ENCODE measurements at places on chromosomes 16 and 17.

DNA sequence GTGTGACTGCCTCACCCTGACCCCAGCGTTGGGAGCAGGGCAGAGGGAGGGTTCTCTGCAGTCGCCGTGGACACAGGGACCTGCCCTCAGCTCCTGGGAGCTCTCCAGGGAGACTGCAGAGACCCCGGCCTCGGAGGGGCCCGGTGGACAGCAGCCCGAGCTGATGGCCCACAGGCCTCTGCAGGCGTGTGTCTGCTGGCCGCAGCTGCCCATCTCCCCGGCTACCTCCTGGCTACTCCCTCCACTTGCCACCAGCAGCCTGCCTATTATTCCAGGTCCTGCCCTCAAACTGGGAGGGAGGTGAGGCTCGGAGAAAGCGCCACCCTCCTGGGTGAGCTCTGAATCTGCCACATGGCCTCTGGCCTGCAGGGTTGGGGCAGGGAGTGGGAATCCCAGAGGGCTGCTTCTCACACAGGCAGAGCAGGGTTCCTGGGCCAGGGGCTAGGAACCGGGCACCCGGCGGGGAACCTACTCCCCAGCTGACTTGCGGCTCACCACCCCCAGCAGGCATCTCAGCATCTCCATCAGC, 7.2 kb downstream of the SLC16A5 start:
- no peak for DNase-seq

- DNase-seq = no peak
These were observed 22.8 kb downstream of the NLRC3 start for GRCh38 chr16:3554351-3554928.

DNA sequence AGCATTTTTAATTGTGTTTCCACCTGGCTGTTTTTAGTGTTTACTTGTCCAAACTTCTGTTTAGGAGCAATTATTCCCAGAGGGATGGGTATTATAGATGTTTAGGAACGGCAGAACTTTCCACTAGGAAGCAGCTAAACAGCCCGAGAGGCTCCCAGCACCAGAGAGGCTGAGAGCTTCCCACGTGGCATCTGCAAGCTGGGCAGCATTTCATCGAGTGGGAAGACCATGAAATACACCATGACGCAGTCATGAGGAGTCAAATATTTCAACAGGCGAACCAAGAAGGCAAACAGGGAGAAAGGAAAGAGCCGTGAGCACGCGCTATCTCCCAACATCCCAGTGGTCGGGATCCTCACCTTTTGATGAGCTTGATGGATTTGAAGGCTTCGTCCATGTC, 24.1 kb downstream of the TMEM204 start:
- DNase-seq = no peak

DNA sequence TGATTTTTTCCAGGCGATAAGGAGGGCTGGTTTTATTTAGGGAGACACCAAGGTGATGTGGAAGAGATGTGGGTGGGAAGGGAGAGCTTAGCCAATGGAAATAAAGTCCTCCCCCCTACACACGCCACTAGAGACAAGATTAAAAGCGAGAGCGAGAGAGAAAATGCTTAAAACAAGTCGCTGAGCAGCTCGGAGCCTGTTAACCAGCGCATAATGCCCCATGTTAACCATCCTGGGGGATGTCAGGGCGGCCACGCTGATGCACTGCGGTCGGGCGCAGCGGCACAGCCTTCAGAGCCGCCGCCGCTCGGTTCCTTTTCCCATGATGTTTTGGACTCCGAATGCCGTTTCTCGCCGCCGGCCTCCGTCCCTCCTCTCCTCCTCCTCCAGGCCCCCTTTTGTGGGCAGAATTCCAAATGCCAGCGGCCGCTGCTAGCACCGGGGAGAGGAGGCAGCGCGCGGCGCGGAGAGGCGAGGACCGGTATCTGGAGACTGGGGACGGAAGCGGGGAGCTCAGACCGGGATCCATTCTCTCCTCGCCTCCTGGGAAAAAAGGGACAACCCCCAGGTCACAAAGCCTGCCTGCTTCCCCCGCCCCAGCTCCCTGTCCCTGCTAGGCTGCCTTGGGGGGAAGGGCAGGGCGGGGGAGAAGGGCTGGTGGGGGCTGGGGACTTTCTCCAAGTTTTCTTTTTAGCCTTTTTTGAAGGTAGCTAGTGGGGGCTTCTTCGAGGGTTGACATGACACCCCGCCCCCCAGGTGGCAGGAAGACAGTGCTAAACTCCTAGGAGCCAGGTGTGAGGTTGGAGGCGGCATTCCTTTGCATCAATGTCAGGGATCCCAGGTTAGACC, 98.1 kb upstream of the CCL2 start:
- no peak for DNase-seq

DNA sequence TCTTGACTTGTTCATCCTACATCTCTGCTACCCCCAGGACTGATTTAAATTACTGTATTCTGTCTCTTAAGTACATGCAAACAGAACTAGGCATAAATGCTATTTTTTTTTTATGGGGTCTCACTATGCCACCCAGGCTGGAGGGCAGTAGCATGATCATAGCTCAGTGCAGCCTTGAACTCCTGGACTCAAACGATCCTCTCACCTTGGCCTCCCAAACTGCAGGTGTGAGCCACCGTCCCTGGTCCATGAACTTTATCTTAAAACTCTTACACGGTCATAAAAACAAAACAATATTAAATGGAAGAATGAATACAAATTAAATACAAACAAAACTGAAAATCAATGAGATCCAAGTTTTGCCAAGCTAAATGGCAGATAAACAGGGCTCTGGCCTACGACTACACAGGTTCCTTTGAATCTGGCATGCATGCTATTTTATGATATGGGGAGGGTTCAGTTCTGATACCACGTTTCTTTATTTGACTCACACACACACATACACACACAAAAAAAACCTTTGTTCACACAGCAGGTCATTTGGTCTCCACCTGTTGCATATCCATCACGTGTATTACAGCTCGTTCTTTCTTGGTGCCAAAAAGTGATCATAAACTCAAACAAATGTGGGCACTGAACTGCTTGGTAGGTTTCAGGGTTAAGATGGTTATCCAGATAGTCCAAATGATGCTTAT, 1.1 kb upstream of the PKD1L3 start:
- no peak for DNase-seq

DNA sequence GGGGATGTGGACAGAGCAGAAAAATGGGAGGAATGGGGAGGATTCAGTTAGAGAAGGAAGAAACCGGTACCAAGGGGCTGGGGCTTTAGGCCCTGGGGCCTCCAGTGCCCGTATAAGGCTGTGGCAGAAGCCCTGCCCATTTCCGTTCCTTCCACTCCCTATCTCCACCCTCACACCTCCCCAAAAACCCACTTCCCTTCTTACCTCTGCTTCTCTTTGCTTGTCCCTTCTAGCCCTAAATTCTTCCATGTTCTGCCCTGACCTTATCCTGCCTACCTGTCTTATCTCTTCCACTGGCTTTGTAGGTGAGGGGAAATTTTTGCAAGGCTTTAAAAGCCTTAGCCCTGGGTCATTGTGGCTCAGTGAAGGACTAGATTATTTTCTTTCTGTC, 4.1 kb downstream of the RNF167 start:
- no peak for DNase-seq

GRCh38 chr17:78724544-78724943, 57.5 kb downstream of the CYTH1 start:
- DNase-seq = peak; percentile 47

GRCh38 chr16:11759163-11759834, 16.6 kb upstream of the TXNDC11 start:
- no peak for DNase-seq

GRCh38 chr17:19410875-19411620, at the start of gene RNF112:
RNF112 (plus strand) TSS chr17:19411232; CDS start chr17:19411409, 177 bp downstream.
- DNase-seq = peak; percentile 48

GRCh38 chr17:40556884-40557414, 8.3 kb downstream of the CCR7 start:
- DNase-seq = no peak

- DNase-seq = no peak
These were observed 15.6 kb upstream of the SLC38A8 start for GRCh38 chr16:84058211-84058610.

GRCh38 chr16:12340151-12340733, 363.7 kb downstream of the SNX29 start:
- DNase-seq = no peak

DNA sequence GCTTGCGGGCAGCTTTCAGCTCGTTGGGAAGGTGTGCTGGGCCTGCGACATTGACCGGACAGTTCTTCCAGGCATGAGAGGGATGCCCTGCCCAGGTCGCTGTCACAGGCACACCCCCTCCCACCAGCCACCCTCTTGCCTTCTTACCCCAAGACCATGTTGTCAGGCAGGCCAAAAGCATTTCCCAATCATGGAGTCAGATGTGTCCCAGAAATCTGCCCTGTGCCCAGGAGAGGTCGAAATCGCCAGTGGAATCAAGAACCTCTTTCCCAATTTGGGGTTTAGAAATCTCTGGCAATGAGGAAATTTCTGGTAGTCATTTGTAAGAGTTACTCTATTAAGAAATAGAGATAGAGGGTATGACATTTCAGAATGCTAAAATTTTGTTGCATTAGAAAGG, 177.1 kb downstream of the RAB11FIP4 start:
- DNase-seq = no peak

- DNase-seq = no peak
These were observed 14.7 kb upstream of the PLLP start for GRCh38 chr16:57299009-57299718.

DNA sequence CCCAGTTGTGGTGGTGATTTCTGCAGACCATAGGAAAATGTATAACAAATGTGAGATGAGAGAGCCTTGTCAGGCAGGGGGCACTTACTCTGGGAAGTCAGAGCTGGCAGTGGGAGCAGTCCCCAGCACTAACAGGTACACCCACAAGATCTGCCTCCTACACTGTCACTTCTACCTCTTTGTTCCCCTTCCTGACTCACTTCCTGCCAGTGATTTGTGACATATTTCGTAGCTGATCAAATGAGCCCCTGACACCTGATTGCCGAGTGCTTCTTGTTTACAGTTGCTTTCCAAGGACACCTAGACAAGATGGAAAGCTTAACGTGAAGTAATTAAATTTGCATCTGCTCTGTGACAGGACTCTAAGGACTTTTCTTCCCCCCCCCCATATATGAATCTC, 40.5 kb downstream of the FTO start:
- DNase-seq = no peak

DNA sequence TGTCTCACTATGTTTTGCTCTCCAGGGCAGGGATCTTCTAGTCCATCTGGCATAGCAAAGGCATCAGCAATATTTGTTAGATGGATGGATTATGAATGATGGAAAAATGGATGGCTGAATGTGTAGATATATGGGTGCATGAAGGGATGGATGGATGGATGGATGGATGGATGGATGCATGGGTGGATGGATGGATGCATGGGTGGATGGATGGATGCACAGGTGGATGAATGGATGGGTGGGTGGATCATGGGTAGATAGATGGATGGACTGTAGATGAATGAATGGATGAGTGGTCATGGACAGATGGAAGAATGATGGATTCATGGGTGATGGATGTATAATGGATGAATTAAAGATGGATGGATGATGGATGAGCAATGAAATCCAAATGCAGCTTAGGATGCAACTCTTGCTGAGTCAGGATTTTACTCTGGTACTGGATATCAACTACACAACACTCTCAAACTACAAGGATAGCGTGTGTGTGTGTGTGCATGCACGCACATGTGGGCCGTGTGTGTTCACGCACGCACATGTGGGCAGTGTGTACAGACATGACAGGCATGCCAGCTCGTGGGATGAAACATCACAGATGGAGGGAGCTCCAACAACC, 34.0 kb downstream of the GSG1L start:
- DNase-seq = no peak

GRCh38 chr16:86022381-86022960, 123.5 kb downstream of the IRF8 start:
- no peak for DNase-seq

GRCh38 chr17:66353937-66354401, 51.6 kb downstream of the PRKCA start:
- no peak for DNase-seq

- DNase-seq = no peak
These were observed 4.9 kb upstream of the RBL2 start for GRCh38 chr16:53429221-53429943.

DNA sequence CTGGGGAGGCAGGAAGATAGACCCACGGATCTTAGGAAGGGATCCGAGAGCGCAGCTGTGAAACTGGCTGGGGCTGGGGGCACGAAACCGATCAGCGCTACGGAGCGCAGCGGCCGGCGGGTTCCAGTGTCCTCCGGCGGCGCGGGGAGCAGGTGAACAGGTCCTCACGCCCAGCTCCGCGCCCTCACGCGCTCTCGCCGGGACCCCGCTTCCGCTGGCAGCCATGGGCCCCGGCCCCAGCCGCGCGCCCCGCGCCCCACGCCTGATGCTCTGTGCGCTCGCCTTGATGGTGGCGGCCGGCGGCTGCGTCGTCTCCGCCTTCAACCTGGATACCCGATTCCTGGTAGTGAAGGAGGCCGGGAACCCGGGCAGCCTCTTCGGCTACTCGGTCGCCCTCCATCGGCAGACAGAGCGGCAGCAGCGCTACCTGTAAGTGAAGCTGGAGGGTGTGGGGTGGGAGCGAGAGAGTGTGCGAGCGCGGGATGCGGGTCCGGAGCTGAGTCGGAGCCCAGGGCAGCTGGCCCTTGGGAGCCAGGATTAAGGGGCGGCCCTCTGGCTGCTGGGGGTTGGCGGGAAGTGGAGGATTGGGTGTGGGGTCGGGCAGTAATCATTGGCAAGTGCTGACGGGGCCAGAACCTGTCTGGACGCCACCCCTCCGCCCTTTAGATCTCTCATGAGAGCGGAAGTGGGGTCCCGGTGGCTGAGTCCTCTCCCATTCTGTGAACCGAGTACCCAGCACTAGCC, 479 bp downstream of the ITGA3 start:
- DNase-seq = no peak

DNA sequence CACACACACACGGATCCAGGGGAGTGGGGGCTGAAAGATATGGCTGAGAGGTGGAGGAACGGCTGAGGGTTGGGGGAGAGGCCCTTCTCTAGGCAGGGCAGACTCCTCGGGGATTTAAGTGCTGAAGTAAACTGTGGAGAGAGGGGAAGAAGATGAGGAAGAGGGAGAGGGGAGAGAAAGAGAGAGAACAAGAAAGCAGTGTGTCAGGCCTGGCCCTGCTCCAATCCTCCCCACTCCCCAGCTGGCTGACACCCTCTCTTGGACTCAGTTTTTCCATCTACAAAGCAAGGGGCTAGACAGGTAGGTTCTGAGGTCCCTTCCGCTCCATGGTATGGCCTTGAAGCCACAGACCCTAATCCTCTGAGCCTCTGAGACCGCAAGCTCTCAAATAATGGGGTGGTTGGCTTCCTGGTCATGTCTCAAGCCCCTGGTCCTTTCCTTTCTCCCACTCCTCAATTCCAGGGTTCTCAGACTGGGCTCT, 2.0 kb downstream of the VAMP2 start:
- no peak for DNase-seq

DNA sequence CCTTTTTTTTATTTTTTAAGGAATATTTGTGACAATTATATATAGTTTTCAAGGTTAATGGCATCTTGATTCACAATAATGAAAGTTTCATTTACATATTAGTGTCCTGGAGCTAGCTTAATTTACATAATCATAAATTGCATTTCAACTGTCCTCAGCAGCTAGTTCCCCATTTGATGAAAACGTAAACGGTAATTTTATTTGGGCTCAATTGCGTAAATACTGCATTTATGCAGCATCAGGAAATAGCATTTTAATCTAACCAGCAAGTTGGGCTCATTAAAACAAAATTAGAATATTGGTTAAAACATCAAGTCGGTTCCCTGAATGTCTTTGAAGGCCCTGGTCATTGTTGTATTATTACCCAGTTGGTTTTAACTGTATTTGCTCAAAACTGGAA, 136.8 kb upstream of the CDH5 start:
- DNase-seq = no peak

GRCh38 chr16:31078597-31079341, 4.5 kb downstream of the ZNF646 start:
- DNase-seq = no peak

GRCh38 chr17:81076141-81076679, 41.3 kb downstream of the BAIAP2 start:
- no peak for DNase-seq

Measured in amygdala (tissue), 56 donors.